ENCODE measurements at places on chromosomes 16 and 17. TPM values are rescaled to one million over a fixed set of nuclear protein-coding genes. Genes with fewer than 3 reads are reported as not detected.

DNA sequence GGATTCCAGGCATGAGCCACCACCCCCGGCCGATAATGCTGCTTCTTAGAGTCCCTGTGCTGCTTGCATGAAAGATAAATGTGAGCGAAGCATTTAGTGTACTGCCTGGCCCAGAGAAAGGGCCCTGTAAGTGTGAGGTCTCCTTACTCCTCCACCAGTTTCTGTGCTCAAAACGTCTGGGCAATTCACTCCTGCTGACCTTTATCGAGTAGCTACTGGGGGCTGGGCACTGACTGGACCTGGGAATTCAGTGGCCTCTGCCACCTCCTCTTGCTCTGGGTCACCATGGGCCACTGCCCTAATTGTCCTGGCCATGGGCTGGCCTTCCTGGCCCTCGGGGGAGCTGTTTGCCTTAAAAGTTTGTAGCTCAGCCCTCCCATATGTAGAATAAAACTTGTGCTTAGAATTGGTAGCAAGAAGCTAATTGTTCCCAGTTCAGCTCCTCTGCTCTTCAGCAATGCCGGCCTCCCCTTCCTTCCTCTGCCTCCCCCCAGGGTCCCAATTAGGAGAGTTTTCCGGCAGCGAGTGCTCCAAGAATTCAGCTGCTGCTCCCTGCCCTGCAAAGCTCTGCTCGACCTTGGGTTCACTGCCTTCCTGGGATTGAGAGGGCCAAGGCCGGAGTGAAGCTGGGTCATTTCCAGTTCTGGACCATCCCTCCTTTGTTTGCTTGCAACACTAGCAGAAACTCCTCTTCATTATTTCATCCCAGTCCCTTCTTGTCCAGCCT is 98.9 kb upstream of the CDC42EP4 start:
- no peak overlapping the region for H3K27ac ChIP-seq
- no peak overlapping the region for H3K4me3 ChIP-seq
- no peak for DNase-seq
- H3K36me3 ChIP-seq: no peaks in the 10 kb centered on the region
- no peaks in the 10 kb centered on the region for H3K27me3 ChIP-seq
- H3K4me1 ChIP-seq: no peaks in the 10 kb centered on the region

GRCh38 chr17:7884581-7885366 is 3.8 kb upstream of the CHD3 start:
- H3K4me3 ChIP-seq: no peak overlapping the region
- H3K27me3 ChIP-seq: no peaks in the 10 kb centered on the region
- peaks cover 13% of the 10 kb centered on the region for H3K36me3 ChIP-seq
- peak overlapping the region; percentile 91 for H3K27ac ChIP-seq
- peaks cover 28% of the 10 kb centered on the region for H3K4me1 ChIP-seq

DNA sequence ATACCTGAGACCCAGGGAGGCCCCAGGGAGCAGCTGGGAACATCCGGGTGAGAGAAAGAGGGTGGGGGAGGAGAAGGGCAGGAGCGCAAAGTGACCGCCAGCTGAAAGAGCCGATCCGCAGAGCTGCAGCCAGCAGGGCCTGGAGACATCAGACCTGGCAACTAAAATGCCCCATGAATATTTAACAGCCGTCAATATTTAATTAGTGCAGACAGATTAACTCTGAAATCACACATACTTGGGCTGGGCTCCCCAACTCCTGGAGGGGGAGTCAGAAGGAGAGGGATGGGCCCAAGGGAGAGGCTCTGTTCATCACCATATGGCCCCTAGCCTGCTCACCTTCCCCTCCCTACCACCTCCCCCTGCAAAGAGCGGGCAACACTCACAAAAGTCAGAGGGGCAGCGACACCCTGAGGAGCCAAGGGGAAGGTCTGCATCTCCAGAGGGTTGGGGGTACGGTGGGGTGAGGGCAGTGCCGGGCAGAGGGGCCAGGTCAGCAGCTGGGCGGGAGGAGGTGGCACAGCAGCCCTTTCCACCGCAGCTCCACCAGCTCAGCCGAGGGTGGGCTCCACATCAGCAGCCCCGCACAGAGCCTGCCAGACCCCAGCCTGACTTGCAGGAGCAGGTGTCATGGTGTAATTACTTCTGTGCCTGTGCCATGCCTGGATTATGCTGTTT is 61.9 kb upstream of the CCL1 start:
- H3K36me3 ChIP-seq: no peaks in the 10 kb centered on the region
- H3K4me1 ChIP-seq: no peaks in the 10 kb centered on the region
- no peaks in the 10 kb centered on the region for H3K27me3 ChIP-seq
- H3K27ac ChIP-seq: no peak overlapping the region

DNA sequence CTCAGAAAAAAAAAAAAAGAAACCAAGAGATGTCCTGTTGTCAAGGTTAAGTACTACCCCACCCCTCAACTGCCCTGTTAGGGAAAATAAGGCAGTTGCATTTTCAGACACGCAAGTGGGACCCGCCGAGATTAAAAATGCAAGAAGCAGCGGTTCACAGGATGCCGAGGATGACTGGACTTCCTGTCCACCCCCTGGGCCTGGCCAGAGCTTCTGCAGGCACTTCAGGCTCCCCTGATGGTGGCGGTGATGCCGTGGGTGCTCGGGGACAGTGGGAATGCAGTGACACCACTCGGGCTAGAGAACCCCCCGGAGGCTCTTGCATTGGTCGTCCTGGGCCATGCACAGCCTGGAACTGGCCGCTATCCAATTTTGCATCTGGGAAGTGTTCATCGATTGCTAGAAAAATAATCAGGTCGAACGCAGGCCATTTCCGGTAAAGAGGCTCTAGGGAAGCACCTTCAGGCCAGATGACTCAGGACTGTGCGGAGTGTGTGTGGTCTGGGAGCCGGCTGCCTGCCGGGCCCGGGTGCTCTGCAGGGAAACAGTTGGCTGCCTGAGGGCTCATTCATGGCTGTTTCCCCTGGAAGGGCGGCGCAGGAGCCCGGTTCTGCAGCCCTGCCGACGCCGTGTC is 13.4 kb upstream of the CRISPLD2 start:
- no peaks in the 10 kb centered on the region for H3K27me3 ChIP-seq
- peak; percentile 32 for DNase-seq
- no peaks in the 10 kb centered on the region for H3K36me3 ChIP-seq
- H3K4me3 ChIP-seq: no peak overlapping the region

DNA sequence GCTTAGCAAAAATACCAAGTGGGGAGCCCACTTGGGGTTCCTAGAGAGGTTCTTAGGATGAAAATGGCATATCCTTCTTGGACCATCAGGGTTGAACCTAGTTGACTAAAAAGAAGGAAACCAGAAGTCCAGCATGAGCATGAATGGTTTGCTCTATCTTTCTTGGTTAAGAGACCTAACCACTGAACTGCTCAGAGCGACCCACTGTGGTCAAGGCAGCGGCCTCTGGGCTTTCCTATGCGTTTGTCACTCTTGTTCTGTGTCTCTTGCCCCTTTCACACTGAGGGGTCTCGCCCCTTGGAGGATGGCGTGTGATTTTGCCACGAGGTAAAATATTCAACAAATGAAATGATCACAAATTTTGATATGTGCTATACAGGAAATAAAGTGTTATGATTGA is 526 bp upstream of the BORCS6 start:
- no peaks in the 10 kb centered on the region for H3K36me3 ChIP-seq
- peaks cover 33% of the 10 kb centered on the region for H3K4me1 ChIP-seq
- no peaks in the 10 kb centered on the region for H3K27me3 ChIP-seq
- no peak for DNase-seq
- no peak overlapping the region for H3K27ac ChIP-seq

GRCh38 chr17:39755554-39756379 is 18.0 kb downstream of the GRB7 start:
- no peaks in the 10 kb centered on the region for H3K27me3 ChIP-seq
- DNase-seq: peak; percentile 81
- peaks cover 65% of the 10 kb centered on the region for H3K4me1 ChIP-seq
- H3K27ac ChIP-seq: peak overlapping the region; percentile 87
- H3K36me3 ChIP-seq: no peaks in the 10 kb centered on the region

GRCh38 chr16:83205896-83206295 is 579.1 kb downstream of the CDH13 start:
- H3K27ac ChIP-seq: no peak overlapping the region
- no peak overlapping the region for H3K4me3 ChIP-seq
- H3K4me1 ChIP-seq: no peaks in the 10 kb centered on the region

DNA sequence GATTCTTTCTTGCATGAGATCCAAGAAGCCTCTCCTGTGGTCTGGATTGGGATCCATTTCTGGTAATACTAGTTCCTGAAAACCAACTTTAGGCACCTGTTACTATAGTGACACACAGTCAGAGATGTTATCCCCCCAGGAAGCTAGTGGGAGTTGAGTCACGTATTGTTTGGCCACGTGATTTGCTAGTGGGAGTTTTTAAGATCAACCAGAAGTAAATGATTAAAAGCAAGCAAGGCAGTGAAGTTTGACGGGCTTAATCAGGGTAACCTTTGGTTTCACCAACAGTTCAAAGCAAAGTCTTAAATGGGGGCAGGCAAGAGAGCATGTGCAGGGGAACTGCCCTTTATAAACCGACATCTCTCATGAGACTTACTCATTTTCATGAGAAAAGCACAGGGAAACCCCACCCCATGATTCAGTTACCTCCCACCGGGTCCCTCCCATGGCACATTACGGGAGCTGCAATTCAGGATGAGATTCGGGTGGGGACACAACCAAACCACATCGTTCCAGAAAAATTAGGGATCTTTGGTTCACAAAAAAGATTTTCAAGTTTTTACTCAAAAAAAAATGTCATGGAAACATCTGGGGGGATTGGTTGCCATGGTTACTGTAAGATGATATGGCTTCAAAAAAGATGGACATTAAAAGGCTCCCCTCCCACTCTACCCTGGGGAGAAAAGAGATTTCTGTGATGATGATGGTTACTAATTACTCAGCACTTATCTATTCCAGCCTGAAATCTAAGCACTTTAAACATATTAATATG is 483.1 kb upstream of the ERCC4 start:
- no peaks in the 10 kb centered on the region for H3K4me1 ChIP-seq
- H3K27ac ChIP-seq: no peak overlapping the region
- H3K27me3 ChIP-seq: no peaks in the 10 kb centered on the region

DNA sequence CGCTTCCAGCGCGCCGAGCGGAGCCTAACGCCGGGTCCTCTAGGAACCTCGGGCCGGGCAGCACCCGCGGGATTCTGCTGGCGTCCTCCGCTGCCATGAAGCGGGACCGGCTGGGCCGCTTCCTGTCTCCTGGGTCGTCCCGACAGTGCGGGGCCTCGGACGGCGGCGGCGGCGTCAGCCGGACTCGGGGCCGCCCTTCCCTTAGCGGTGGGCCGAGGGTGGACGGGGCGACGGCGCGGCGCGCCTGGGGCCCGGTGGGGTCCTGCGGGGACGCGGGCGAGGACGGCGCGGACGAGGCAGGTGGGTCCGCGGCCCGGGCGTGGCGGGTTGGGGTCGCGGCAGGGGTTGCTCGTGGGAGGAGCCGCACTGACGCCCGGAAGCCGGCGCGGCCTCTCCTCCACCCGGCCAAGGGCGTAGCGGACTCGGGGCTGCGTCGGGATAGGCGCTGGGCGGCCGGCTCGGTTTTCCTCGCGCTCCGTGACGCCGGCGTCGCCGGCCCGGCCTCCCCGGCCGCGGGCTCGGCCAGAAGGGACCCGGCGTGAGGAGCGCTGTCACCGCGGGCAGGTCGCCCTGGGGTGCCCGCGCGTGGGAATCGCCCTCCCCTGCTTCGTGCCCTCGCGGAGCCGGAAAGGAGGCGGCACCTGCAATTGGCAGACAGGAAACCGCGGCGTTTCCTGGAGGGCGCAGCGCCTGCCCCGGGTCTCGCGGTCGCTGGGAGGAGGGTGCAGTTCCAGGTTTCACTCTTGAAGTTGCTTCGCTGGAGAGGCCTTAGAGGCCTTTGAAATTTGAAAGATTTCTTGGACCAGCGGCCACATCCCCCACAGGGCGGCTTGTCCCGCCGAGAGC is 432 bp downstream of the ZNF276 start:
- no peaks in the 10 kb centered on the region for H3K27me3 ChIP-seq
- H3K27ac ChIP-seq: peak overlapping the region; percentile 89
- peaks cover 33% of the 10 kb centered on the region for H3K4me1 ChIP-seq
- peaks cover 3% of the 10 kb centered on the region for H3K36me3 ChIP-seq
- H3K4me3 ChIP-seq: peak overlapping the region; percentile 94

- peak overlapping the region; percentile 47 for H3K4me3 ChIP-seq
- peaks cover 52% of the 10 kb centered on the region for H3K4me1 ChIP-seq
- no peaks in the 10 kb centered on the region for H3K36me3 ChIP-seq
- H3K27me3 ChIP-seq: no peaks in the 10 kb centered on the region
- H3K27ac ChIP-seq: peak overlapping the region; percentile 77
These were observed 32.7 kb upstream of the LITAF start for GRCh38 chr16:11619327-11619851.

- no peaks in the 10 kb centered on the region for H3K4me1 ChIP-seq
- DNase-seq: no peak
- peaks cover 22% of the 10 kb centered on the region for H3K36me3 ChIP-seq
- H3K4me3 ChIP-seq: no peak overlapping the region
- no peaks in the 10 kb centered on the region for H3K27me3 ChIP-seq
- no peak overlapping the region for H3K27ac ChIP-seq
These were observed 45.5 kb downstream of the GNA13 start for GRCh38 chr17:65011047-65011446.

GRCh38 chr17:44607836-44608690 is 48.2 kb upstream of the MEIOC start:
- no peaks in the 10 kb centered on the region for H3K36me3 ChIP-seq
- no peak for DNase-seq
- H3K4me3 ChIP-seq: no peak overlapping the region

GRCh38 chr16:31421587-31421986 is 6.6 kb downstream of the COX6A2 start:
- peaks cover 45% of the 10 kb centered on the region for H3K4me1 ChIP-seq
- DNase-seq: no peak
- H3K27ac ChIP-seq: no peak overlapping the region
- no peak overlapping the region for H3K4me3 ChIP-seq

DNA sequence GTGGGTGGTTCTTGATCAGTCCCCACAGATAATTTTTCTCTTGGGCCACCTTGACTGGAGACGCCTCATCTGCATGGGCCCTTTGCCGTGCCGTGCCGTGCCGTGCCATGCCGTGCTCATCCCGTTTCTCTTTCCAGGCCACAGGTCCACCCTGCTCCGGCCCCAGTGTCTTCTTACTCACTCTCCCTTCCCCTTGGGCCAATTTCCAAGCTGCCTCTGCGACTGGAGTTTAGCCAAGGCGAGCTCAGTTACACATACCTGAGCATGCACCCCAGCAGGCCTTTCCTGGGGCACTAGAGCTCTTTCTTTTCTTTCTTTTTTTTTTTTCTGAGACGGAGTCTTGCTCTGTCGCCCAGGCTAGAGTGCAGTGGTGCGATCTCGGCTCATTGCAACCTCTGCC is 40.5 kb upstream of the MGAT5B start:
- H3K36me3 ChIP-seq: no peaks in the 10 kb centered on the region
- H3K27me3 ChIP-seq: no peaks in the 10 kb centered on the region
- no peaks in the 10 kb centered on the region for H3K4me1 ChIP-seq
- H3K27ac ChIP-seq: no peak overlapping the region

GRCh38 chr17:28488533-28489276 is 15.3 kb downstream of the SLC13A2 start:
- H3K27me3 ChIP-seq: no peaks in the 10 kb centered on the region
- no peaks in the 10 kb centered on the region for H3K36me3 ChIP-seq
- no peak overlapping the region for H3K4me3 ChIP-seq
- H3K27ac ChIP-seq: no peak overlapping the region
- H3K4me1 ChIP-seq: no peaks in the 10 kb centered on the region

Gene FADS6
- total RNA-seq: not detected

Gene PRDM7
- not detected for total RNA-seq

Gene PHB1
- total RNA-seq: 54.4 TPM

Gene OSGIN1
- total RNA-seq: 0.31 TPM

Gene SPNS3
- 2.2 TPM for total RNA-seq

Gene SDK2
- 13.2 TPM for total RNA-seq

Gene MEOX1
- 1.6 TPM for total RNA-seq

Gene CACNG4
- total RNA-seq: not detected

Gene NECAB2
- total RNA-seq: not detected

Gene CMTM2
- 1.5 TPM for total RNA-seq

Measured in naive thymus-derived CD4-positive, alpha-beta T cell (primary cell).